CD4-positive, alpha-beta T cell treated with Interleukin-6 for 4 hours (primary cell): ENCODE measurements at places on chromosomes 3 and 15.

GRCh38 chr3:187958432-187959003 is 195.4 kb upstream of the LPP start:
- peak; percentile 74 for DNase-seq

DNA sequence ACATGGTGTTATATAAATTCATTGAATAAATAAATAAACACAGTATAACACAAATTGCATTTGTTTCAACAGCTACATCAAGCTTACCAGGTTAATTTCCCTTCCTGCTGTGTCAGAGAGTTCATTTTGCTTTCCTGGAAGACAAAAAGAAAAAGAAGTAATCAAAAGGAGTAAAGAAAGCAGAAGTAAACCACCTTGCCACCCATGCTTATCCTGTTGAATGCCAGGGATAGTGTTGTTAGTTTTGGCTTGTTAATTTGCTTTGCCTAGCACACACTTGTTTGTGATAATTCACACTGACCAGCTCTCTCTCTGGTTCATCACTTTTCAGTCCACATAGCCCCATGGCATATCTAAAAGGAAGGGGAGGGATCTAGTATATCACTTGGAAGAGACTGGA is 29.6 kb downstream of the BTLA start:
- DNase-seq = no peak

DNA sequence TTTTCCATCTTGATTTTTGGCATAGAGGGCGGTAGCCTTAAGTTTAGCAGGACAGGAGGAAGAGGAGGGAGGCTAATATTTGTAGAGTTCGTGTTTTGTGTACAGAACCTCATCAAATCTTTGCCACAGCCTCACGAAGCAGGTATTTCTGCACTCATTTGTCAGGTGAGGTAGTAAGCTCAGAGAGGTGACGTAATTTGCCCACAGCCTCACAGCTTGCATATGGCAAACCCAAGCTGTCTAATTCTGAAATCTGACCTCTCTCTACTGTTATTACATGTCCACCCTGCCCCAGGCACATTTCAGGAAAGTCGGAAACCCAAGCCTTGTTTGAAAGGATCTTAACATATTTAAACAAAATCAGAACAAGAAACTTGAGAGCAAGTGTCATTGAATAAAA is 91.1 kb upstream of the TPM1 start:
- DNase-seq = no peak

DNA sequence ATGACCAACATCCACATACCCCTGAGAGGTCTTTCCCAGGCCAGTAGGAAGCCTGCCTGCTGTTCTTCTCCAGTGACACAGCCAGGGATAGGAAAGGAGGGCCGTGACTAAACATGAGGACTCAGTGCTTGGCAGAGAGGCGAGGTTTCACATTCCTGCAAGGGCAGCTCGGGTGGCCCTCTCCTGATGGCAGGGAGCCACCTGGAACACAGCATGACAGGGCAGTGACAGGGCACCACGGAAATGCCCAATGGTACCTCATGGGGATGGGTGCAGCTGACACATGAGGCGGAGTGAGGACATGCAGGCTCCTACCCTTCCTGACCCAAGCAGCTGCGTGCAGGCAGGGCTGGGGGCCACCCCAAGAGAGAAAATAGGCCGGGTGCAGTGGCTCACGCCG is 7.4 kb upstream of the TGM5 start:
- DNase-seq = no peak

- DNase-seq = no peak
Observed at GRCh38 chr3:52433328-52433995, 11.4 kb downstream of the SEMA3G start.

GRCh38 chr3:178255315-178255714 is 280.9 kb upstream of the KCNMB2 start:
- no peak for DNase-seq
